NCI-H2171 treated with DMSO at 0.1 percent for 48 hours (cell line): ENCODE measurements at places on chromosomes 4 and X.

DNA sequence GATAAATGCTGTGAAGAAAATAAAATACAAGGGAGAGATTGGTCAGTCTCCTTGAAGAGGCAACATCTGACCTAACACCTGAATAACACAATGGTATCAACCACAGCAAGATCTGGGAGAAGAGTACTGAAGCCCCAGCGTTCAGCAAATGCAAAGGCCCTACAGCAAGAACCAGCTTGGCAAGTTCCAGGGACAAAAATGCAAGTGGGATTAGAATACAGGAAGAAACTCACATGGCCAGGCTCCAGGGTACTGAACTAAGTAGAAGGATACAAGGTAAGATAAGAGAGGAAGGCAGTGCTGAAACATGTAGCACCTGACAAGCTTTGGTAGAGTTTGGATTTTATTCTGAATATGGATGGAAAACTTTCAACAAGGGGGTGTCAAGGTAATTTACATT is 3.6 kb downstream of the SMIM14 start:
- no peak for DNase-seq

DNA sequence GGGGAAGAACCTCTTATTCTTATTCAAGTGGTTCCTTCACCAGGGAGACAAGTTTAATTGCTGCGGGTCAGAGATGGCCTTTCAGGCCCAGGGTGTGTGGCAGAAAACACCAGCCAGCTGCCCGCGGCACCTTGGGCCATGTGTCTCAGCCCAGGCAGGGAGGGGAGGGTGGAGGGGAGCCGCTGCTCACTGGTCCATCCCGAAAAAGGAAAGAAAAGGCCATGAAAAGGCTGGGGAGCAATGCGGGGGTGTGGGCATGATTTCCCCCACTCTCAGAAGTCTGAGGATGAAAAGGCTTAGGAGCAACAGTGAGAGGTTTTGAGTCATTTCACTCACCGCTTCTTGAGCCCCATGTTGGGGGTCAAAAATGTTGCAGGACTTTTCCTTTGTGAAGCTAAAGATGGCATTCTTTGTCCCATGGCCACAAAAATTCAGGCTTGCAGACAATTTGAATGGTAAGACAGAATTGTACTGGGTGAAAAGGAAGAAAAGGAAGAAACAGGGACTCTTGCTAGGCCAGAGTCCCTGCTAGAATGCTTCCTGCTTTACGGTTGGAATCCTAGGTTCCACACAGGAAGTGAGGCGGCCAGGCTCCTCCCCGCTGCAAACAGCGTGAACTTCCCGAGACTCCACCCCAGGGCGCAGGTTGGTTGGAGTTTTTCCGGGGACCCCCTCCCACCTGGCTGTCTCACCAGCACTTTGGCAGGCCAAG is 17.4 kb upstream of the FAM47E start:
- no peak for DNase-seq

DNA sequence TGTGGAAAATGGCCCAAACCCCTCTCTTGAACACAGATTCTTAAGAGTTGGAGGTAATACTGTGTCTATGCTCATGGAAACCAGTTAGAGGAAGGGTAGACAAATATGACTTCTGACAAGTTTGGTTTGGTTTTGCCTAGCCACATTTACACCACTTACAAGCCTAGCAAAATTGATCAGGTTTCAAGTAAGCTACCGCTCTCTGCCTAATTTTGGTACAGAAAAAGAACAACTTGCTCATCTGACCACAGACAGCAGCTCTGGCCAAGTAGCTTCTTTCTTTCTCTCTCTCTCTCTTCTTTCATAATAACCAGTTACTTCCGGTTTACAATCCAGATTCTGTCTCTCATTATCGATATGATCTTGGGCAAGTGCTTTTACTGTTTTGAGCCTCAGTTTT is 260.0 kb downstream of the GLUD2 start:
- no peak for DNase-seq

DNA sequence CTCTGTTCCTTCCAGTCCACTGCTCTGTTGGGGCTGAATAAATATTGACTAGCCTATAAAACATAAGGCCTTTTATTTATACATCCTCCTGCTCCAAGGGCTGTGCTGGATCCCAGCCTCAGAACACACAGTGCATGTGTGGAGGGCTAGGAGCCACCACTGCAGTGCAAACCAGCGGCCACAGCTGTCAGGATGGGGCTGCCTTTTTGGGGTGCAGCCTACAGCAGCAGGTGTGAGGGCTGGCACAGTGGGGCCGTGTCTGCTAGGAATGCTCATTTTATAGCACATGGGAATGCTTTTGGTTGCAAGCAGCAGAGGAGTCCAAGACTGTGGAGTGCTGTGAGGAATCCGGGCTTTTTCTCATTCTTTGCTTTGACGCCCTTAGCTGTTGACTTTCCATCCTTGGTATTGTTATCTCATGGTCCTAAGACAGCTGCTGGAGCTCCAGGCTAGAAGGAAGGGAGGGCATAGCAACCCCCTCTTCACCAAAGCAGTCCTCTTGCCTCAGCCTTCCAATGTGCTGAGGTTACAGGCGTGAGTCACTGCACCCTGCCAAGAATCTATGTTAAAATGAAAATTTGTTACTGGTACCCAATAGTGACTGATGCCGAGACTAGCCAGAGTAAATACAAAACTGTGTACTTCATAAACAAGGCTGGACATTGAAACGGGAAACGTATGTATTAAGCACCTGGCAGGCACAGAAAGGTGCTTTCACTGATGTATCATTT is 334.3 kb upstream of the GATB start:
- DNase-seq, result no peak

DNA sequence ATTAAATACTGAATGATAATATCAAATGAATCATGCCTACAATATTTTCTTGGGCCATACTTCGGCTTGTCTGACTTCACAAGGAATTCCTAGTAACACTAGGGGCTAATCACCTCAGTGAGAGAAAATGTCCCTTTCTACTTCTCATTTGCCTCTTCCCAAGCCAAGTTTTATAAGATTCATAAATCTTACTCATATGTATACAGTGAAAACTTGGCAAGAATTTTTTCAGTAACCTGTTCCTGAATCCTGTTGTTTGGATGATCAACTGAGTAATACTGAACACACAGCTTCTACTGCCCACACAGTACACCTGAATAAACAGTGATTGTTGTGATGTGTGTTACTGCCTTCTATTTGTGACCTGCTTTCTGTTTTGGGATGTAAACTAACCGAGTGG is 16.5 kb downstream of the TMPRSS11E start:
- DNase-seq, result no peak

GRCh38 chrX:74085642-74086236 is 218.2 kb upstream of the ZCCHC13 start:
- no peak for DNase-seq

- no peak for DNase-seq
These were observed 13.2 kb downstream of the TRIM2 start for GRCh38 chr4:153217440-153217839.

DNA sequence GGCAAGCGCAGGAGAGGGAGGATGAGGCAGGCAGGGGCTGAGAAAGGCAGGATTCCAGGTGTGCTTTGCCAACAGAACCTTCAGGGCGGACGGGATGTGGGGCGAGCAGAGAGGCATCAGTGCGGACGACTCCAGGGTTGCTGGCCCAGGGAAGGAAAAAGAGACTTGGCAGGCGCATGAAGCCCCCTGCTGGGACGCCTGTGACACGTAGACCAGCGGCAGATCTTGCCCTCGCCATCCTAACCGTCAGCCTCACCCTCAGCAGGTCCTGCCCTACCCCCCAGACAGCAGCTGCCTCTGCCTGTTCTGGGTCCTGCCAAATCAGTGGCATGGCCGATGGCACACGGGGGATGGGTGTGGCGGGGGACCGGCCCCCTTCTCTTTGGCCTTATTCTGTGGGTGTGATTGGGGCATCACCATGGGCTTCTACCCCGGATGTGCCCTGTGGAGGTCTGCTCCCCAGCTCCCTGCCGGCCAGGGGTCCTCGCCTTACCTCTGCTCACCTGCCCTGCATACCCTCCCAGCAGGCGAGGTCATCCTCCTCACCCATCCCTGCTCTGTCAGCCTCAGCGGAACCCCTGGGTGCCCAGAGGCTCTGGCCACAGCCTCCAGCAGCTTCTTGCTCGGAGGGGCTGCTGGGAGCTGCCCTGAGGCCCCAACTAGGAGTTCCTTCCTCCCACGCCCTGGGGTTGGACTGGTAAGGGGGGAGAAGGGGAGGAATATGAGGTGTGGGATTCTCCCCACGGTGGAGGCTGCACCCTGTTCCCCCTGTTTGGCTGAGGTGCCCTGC is 2.9 kb upstream of the SH3BP2 start:
- DNase-seq, result no peak

GRCh38 chr4:186030399-186030775 is 38.6 kb upstream of the TLR3 start:
- DNase-seq, result no peak

GRCh38 chr4:129428454-129428853 is 332.5 kb downstream of the C4orf33 start:
- DNase-seq, result peak; percentile 91

- DNase-seq, result no peak
These were observed 867.1 kb upstream of the TENM3 start for GRCh38 chr4:181376058-181376457.

- no peak for DNase-seq
These were observed 37.8 kb upstream of the PSAPL1 start for GRCh38 chr4:7472442-7473013.

DNA sequence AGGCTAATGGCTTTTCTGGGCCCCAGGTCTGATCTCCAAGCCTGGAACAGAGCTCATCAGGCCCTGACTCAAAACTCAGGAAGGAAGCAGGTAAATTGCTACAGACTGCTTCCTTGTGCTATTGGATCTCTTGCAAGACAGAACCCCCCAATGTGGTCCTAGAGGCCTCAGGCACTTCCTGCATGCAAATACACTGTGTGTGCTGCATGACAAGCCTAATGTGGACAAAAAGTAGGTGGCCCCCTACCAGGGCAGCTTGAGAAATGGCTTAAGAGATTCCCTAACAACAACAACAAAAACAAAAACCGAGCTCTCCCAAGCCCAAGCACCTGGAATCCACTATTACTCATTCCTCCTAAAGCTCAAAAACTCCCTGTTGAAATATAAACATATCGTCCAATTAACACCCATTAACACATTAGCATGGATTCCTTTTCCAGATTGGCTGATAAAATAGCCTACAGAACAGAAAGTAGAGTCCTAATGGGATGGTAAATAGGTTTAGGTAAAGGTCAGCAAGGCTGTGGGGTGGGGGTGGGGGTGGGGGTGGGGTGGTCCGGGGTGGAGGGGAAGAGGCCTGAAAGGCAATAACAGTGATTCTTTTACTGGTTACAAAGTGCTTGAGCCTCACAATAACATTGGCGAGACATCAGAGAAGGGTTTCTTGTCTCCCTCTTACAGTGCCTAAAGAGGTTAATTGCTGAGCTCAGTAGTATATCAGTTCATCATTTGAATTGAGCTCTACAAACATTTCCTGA is 24.1 kb upstream of the FGF16 start:
- no peak for DNase-seq

- DNase-seq, result no peak
These were observed 48.3 kb downstream of the USP9X start for GRCh38 chrX:41133551-41133950.

GRCh38 chr4:105543346-105543745 is 9.1 kb upstream of the ARHGEF38 start:
- no peak for DNase-seq

DNA sequence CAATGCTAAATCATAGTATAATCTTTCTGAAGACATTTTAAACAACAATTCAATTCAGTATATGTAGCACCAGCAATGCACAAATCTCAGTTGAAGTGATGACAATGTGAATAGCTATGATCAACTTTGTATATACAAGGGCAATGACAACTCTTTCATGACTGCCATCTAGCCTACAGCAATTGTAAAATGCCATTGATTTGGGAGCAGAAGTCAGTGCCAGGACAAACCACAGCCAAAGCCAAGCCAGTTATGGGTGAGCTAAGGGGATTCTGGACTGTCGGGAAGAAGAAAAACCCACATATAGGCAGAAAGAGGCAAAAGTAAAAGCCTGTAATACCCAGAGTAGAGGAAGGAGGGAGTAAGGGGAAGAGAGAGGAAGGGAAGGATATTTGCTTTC is 238.6 kb downstream of the MID1IP1 start:
- no peak for DNase-seq

DNA sequence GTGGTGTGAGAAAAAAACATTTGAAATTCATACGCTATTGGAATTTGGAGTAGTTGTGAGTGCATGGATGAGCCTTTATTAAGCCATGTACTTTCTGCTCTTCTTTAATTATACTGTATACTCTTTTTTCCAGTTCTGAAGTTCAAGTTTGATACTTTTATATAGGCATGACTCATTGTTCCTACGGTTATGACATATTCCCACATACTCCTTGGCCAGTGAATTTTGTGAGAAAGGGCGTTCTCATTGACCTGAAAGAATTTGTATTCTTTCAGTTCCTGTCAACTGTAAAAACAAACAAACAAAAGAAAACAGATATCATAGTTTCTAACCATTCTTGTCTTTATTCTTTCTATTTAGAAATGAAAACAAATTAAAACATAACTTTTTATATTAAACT is 407.3 kb downstream of the MAPK10 start:
- DNase-seq, result no peak

GRCh38 chr4:174282836-174283506 is 496 bp downstream of the FBXO8 start:
- DNase-seq, result peak; percentile 82
